ENCODE measurements at places on chromosomes 4 and X. TPM values are rescaled to one million over a fixed set of nuclear protein-coding genes. Genes with fewer than 3 reads are reported as not detected.

DNA sequence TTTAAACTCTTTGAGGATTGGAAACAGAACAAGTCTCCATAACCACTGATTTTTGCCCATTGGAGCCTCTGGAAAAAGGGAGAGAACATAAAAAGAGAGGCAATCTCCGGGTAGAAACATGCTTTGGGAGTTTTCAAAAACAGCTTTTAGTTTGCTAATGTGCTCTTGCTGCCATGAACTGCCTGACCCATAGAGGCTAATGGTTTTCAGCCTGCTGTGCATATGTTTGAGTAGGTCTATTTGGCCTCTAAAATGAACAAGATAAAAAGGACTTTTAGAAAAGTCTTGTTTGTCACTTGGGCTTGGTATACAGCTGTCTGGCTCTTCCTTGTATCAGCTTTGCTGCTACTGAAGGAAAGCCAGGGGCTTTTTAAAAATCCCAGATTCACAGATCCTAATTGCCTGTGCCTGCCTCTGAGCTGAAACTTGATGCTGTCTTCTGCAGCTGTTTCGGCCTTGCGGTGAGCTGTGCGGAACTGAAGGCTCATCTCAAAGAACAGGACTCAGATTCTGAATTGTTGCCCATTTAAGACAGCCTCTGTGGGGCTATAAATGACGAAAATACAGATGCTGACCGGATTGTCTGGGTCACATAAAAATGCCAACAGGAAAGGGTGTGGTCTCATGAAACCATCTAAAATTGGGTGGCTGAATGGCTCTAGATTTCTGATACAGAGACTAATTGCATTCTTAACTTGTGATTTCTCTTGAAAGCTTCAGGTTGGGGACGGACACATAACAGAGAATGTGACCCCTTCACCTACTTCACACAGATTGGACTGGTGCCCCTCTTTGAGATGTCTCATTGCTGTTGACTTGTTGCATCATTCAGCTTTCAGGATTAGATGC, 18.4 kb upstream of the ZNF41 start:
- no peaks in the 10 kb centered on the region for H3K36me3 ChIP-seq
- H3K4me3 ChIP-seq: no peak overlapping the region
- H3K4me1 ChIP-seq: peaks cover 7% of the 10 kb centered on the region
- H3K27me3 ChIP-seq: no peaks in the 10 kb centered on the region
- H3K27ac ChIP-seq: no peak overlapping the region

DNA sequence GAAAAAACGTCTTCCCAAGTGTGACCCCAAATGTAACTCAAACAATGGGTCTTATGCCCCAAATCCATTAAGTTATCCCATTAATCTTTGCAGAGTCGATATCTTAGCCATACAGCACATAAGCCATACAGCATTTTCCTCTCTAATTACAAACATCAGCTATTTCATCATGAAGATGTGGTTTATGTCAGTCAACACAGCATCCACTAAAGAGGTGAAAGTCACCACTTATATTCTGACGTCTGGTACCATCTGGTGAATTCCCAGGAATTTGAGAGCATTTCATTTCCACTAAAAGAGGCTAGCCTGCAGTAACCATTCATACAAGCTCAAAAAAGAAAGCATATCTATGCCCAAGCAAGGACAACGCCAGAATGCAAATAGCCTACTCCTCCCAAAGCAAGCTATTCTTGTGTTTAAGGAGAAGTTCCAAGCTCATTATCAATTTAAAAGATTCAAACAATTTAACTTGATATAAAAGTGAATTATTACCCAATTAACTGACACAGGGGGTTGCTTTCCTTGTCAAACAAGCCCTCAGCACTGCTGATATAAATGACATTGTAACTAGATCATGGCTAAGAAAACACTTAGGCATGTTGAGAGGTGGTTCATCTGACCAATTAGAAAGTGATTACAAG, 203.3 kb downstream of the ANTXR2 start:
- no peak overlapping the region for H3K27ac ChIP-seq
- no peaks in the 10 kb centered on the region for H3K36me3 ChIP-seq
- no peak overlapping the region for H3K4me3 ChIP-seq
- no peaks in the 10 kb centered on the region for H3K27me3 ChIP-seq
- DNase-seq: peak; percentile 39

- H3K4me3 ChIP-seq: no peak overlapping the region
- H3K27me3 ChIP-seq: no peaks in the 10 kb centered on the region
- no peaks in the 10 kb centered on the region for H3K36me3 ChIP-seq
- H3K27ac ChIP-seq: no peak overlapping the region
- H3K4me1 ChIP-seq: no peaks in the 10 kb centered on the region
These were observed 531.0 kb upstream of the ZFP42 start for GRCh38 chr4:187464573-187464972.

DNA sequence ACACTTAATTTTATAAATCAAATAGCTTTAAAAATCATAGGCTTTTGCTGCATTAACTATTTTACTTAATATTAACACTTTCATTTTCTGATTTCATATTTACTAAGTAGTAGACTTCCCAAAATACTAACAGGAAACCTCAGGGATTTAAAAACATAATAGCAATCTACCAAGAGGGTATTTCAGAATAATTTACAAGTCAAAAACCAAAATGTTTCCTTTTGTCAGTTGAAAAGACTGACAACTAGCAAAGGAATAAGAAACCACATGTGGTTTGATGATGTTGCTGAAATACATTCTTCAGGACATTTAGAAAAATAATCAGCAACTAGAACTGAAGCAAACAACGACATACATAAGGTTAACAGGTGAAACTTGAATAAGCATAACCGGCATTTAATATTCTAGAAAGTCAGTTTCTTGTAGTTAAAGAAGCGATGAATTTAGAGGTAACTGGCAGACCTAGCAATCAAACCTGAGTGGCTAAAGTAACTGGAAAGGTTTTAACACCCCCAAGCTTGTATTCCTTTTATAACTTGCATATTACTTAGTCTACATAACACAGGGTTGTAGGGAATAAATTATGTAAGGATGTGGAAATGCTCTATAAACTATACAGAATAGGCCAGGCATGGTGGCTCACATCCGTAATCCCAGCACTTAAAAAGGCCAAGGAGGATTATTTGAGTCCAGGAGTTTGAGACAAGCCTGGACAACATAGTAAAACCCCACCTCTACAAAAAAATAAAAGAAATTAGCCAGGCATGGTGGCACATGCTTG, 40.0 kb downstream of the DHX15 start:
- no peak overlapping the region for H3K27ac ChIP-seq
- H3K4me1 ChIP-seq: no peaks in the 10 kb centered on the region
- H3K36me3 ChIP-seq: peaks cover 2% of the 10 kb centered on the region
- no peaks in the 10 kb centered on the region for H3K27me3 ChIP-seq
- no peak for DNase-seq
- no peak overlapping the region for H3K4me3 ChIP-seq

DNA sequence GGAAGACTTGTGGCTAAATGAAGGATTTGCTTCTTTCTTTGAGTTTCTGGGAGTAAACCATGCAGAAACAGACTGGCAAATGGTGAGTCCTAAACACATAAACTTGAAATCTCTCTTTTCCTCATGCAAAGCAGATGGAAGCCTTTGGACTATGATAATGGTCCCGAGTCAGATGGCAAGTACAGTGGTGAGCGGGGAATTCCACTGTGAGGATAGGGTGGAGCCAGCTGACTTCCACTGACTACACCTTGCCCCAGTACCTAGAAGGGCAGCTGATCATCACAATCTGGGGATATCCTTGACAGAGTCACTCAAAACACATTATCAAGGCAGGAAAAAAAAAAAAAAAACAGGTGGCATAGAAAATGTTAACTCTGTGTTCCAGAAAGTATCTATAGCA, 34.3 kb downstream of the ENPEP start:
- H3K27me3 ChIP-seq: no peaks in the 10 kb centered on the region
- H3K27ac ChIP-seq: no peak overlapping the region
- H3K4me3 ChIP-seq: no peak overlapping the region
- no peak for DNase-seq
- H3K4me1 ChIP-seq: no peaks in the 10 kb centered on the region
- no peaks in the 10 kb centered on the region for H3K36me3 ChIP-seq

ZNF157 gene
- 0.17 TPM for total RNA-seq

DNA sequence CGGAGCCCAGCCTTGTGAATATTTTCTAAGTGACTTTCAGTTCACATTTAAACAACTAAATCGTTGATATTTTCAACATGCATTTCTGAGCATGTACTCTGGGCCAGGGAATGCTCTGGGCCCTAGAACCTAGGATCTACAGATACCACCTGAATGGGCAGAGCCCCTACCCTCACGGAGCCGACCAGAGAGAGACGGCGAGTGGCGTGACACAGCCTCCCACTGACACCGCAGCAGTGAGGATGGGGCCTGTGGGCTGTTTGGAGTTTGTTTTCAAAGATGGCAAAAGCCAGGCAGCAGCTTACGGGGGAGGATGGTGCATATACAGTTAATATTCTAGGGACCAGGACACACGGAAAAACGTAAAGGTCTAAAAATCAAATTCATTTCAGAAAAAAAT, 17.7 kb downstream of the NELFA start:
- H3K27me3 ChIP-seq: no peaks in the 10 kb centered on the region
- peaks cover 12% of the 10 kb centered on the region for H3K36me3 ChIP-seq

DNA sequence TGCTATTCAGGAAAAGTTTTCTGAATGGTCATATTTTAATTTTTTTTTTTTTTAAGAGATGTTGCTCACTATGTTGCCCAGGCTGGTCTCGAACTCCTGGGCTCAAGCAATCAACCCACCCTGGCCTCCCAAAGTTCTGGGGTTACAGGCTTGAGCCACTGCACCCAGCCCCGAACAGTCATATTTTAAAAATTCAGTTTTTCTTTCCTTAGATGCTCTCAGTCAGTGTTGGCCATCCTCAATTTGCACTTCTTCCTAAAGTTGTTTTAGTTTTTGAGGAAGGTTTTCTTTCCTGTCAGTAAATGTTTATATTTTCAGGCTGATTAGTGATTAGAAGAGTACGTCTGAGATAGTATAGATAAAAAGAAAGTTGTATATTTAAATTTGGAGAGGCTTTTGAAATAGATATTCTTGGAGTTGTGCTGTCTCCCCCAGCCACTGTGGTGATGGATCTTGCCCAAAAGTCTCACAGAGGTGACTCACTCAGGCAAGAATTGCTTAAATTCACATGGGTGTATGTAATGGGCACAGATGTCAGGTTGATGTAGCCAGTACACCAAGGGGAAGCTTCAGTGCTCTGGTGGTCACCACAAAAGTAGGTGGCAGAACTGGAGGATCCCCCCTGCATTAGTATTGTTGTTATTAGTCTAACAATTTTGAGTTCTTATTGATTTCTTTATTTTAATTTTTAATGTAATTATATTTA, 72.2 kb upstream of the ELOVL6 start:
- no peaks in the 10 kb centered on the region for H3K4me1 ChIP-seq
- H3K4me3 ChIP-seq: no peak overlapping the region
- H3K36me3 ChIP-seq: no peaks in the 10 kb centered on the region
- H3K27ac ChIP-seq: no peak overlapping the region

DNA sequence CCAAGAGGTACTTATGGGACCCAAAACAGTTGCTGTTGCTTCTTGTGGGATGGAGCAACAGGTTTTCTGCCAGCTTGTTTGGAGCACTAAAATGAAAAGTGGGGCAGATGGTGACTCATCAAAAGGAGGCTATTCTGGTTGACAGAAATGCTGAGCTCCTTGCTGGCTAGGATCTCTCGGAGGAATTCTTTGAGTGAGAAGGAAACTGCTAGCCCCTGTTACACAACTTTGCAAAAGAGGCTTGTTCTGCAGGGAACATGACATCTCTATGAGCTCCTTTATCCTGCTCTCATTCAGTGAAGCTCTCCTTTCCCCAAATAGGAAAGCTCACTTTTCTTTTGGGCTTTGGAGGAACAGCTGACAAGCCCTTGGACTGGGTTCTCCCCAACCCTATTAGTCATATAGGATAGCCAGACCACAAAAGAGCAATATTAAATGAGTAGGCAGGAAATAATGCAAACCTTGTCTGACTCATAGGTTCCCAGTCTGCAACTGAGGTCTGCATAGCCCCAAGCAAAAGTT, 108.3 kb downstream of the CDS1 start:
- DNase-seq: peak; percentile 94
- H3K36me3 ChIP-seq: peaks cover 8% of the 10 kb centered on the region
- H3K27me3 ChIP-seq: no peaks in the 10 kb centered on the region
- H3K4me3 ChIP-seq: peak overlapping the region; percentile 12
- H3K4me1 ChIP-seq: peaks cover 14% of the 10 kb centered on the region

Data from fibroblast of lung (primary cell).